ENCODE measurements at places on chromosomes 2 and 18.

DNA sequence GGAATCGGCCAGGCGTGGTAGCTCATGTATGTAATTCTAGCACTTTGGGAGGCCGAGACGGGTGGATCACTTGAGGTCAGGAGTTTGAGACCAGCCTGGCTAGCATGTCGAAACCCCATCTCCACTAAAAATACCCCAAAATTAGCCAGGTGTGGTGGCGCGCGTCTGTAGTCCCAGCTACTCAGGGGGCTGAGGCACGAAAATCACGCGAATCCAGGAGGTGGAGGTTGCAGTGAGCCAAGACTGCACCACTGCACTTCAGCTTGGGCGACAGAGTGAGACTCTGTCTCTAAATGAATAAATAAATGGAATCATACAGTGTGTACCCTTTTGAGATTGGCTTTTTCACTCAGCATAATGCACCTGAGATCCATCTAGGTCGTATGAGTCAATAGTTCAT lies 19.4 kb upstream of the TTC39C start:
- no peak for DNase-seq

GRCh38 chr2:134540990-134541389 lies 177.8 kb downstream of the TMEM163 start:
- no peak for DNase-seq

GRCh38 chr18:33467531-33467930 lies 27.0 kb upstream of the CCDC178 start:
- no peak for DNase-seq

DNA sequence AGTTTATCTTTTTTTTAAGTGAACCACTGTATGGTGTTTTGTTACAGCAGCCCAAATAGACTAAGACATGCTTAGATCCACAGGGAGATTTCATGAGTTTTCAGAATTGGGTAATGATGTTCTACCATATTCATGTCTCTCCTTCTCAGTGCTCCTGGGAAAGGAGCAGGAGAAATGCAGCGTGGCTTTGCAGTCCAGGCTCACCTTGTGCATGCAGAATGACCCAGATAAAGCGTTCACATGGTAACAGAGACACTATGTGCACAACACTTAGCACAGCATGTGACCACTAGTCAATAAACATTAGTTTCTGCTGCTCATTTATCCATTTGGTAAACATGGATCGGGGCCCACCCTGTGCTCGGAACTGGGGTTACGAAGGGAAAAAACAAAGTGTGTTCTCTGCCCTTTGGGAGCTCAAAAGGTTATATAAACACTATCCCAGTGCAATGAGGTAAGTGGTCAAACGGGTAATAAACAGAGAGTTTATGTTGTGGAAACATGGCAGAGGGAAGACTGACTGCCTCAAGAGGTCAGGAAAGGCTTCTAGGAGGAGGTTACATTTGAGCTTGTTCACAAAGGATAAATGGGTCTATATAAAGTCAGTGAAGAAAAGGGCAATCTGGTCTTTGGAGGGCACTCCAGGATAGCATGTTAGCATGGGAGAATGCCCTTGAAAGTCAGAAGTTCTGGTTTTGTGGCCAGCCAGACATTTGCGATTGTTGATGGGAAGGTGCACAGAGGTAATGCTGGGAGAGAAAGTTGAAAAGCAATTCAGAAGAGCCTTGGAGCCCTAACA lies 299.2 kb downstream of the TDRD15 start:
- no peak for DNase-seq

GRCh38 chr2:240670402-240670801 lies 12.3 kb downstream of the AQP12B start:
- DNase-seq: no peak

GRCh38 chr2:187499941-187500532 lies 52.0 kb upstream of the CALCRL start:
- peak; percentile 38 for DNase-seq

GRCh38 chr2:84495539-84496146 lies 20.7 kb upstream of the DNAH6 start:
- peak; percentile 50 for DNase-seq

- no peak for DNase-seq
Measured at GRCh38 chr2:104866122-104866864, 12.4 kb downstream of the POU3F3 start.

GRCh38 chr2:42267530-42267929 lies 93.5 kb downstream of the COX7A2L start:
- DNase-seq: no peak

- no peak for DNase-seq
Measured at GRCh38 chr2:171652416-171652785, 34.9 kb upstream of the DYNC1I2 start.

GRCh38 chr2:99598441-99598840 lies 108.6 kb upstream of the REV1 start:
- DNase-seq: no peak

- no peak for DNase-seq
Measured at GRCh38 chr18:78523850-78524249, 455.8 kb upstream of the SALL3 start.

GRCh38 chr2:235500761-235501672 lies 7.2 kb downstream of the AGAP1 start:
- DNase-seq: no peak

GRCh38 chr2:216057688-216058193 lies 23.9 kb downstream of the PECR start:
- no peak for DNase-seq

- no peak for DNase-seq
Measured at GRCh38 chr2:71799013-71799575, 345.7 kb downstream of the DYSF start.

GRCh38 chr2:180516232-180516631 lies 464.2 kb upstream of the UBE2E3 start:
- no peak for DNase-seq

- no peak for DNase-seq
Measured at GRCh38 chr18:3350566-3351527, 88.9 kb downstream of the MYL12B start.

- DNase-seq: no peak
Measured at GRCh38 chr2:221289389-221289788, 282.7 kb downstream of the EPHA4 start.

All from iPS-NIHi11 (cell line).